Caudate nucleus (tissue), 63 donors: ENCODE measurements at places on chromosomes 1 and 21.

DNA sequence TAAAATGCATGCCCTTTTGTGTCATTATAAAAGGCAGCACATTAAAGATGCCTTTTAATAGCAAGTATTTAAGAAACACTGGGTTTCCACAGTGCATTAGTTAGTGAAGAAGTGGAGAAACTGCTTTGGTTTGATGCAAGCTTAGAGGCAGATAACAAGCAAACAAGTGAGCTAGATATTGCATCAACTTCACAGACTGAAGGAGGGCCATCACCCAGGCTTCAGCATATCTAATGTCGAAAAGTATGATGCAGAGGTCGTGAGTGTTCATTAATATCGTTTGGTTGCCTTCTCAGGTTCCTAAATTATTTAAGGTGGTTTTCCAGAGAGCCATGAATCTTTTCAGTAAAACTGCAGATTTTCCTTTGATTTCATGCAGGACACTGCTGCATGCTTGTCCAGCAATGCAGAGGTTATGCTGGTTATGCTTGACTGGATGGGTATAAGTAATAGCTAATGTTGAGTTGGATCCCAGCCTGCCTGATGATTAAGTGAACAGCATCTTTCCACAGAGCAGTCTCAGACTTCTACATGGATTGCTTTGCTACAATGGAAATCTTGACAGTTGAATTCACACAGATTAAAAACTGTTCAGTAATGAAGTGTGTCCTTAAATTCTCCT lies 69.7 kb upstream of the IPO9 start:
- no peak for DNase-seq

GRCh38 chr21:25682382-25682781 lies 43.3 kb downstream of the JAM2 start:
- DNase-seq = no peak

DNA sequence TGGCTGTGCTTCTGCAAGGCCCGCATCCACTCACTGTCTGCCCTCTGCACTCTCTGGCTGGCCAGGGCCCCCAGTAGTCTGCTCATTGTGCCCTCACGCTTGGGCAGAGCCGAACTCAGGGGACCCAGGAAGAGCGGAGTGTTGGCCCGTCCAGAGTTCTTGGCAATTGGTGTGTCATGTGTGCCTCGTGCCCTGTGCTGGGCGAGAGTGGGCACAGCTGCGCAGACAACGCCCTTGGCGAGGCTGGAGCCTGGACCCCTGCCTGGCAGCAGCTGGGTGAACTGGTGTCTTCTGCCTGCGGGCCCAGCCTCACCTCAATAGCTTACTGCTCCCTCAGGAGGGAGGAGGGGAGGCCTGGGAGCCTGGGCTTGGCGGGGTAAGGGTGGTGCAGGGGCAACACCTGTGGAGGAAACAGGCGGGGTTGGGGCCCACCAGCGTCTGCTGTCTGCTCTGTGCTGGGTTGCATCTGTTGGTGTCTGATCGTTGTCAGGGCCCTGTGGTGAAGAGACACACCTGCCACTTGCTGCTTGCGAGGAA lies 2.1 kb downstream of the GUK1 start:
- DNase-seq = no peak

- DNase-seq = no peak
Measured at GRCh38 chr1:221783936-221784335, 42.0 kb upstream of the DUSP10 start.

DNA sequence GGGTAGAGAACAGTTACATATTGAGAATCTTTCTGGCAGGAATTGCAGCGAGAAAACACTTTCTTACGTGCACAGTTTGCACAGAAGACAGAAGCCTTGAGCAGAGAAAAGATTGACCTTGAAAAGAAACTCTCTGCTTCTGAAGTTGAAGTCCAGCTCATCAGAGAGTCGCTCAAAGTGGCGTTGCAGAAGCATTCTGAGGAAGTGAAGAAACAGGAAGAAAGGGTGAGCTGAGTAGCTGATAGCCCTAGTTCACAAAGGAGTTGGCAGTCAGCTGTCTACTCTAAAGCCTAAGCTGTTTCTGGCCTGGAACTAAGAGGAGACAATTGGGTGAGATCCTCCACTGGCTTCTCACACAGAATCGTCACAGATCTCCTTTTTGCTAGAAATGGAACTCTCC lies 20.3 kb upstream of the SH3BGRL3 start:
- DNase-seq = no peak

DNA sequence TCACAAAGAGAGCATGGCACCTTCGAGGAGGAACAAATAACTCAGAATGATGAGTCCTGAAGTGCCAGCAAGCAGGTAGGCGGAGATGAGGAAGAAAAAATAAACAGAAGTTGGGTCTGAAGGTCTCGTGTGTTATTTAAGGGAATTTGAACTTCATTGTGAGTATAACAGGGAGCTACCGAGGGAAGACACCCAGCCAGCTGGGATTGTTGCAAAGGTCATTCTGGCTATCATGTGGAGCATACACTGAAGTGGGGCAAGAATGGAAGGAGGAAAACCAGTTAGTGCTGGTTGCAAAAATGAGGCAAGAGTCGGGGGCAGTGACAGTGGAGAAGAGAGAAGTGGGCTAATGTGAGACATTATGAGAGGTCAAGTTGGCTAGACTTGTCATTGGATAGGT lies 53.6 kb upstream of the RAP1A start:
- DNase-seq = no peak

DNA sequence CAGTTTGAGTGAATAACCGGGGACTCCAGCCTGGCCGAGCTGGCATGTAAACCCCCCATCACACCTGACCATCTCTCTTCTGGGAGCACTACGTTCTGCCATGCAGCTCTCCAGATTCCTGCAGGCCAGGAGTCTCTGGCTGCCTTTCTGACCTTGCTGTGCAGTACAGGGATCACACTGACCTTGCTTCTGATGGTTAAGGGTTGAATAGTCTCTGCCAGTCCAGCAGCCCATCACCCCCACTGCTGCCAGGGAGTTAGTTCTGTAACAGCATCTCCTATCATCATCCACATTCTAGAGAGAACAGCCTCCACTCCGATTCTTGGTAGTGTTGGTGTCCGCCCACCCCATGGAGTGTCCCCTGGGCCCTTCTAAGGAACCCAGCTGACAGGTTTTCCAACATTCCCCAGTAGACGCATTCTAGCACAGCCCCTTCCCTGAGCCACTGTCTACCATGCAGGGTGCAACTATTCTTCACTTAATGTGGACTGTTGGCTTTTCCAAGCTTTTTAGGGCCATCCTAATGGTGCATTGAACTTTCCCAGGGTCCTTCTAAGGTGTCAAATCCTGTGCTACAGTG lies 109.8 kb downstream of the RIPK4 start:
- DNase-seq = no peak
